ENCODE measurements at places on chromosomes 12 and 14. TPM values are rescaled to one million over a fixed set of nuclear protein-coding genes. Genes with fewer than 3 reads are reported as not detected.

The REM2 gene
- total RNA-seq: 1.7 TPM

The LRRIQ1 gene
- 7.0 TPM for total RNA-seq

The NR1H4 gene
- not detected for total RNA-seq

The TMEM121 gene
- 23.1 TPM for total RNA-seq

The NFATC4 gene
- total RNA-seq: 5.1 TPM

The GPR132 gene
- total RNA-seq: 0.94 TPM

The FIGNL2 gene
- total RNA-seq: 0.47 TPM

The SRGAP1 gene
- 40.7 TPM for total RNA-seq

The GALNT16 gene
- total RNA-seq: 5.5 TPM

The DHRS4L2 gene
- total RNA-seq: 1.9 TPM

The TSPAN11 gene
- 4.8 TPM for total RNA-seq

The ISM2 gene
- total RNA-seq: 0.78 TPM

The RIMKLB gene
- 220 TPM for total RNA-seq

The FLRT2 gene
- 154 TPM for total RNA-seq

The TEX52 gene
- not detected for total RNA-seq

The SETD1B gene
- 2.3 TPM for total RNA-seq

The ACRBP gene
- 0.62 TPM for total RNA-seq

The CIROP gene
- total RNA-seq: not detected

The RDH5 gene
- 6.6 TPM for total RNA-seq

The TAS2R31 gene
- 25.0 TPM for total RNA-seq

The TAS2R42 gene
- total RNA-seq: not detected

The ALKBH2 gene
- total RNA-seq: 25.1 TPM

The LALBA gene
- 0.47 TPM for total RNA-seq

The GPRC5D gene
- total RNA-seq: not detected

The FNTB gene
- total RNA-seq: 6.2 TPM

The PAX9 gene
- under 0.01 TPM for total RNA-seq

The ACOT4 gene
- 1.7 TPM for total RNA-seq

The POU6F1 gene
- total RNA-seq: 14.5 TPM

The LRTM2 gene
- total RNA-seq: 4.5 TPM

The TMEM132D gene
- 4.4 TPM for total RNA-seq

The PLEKHG7 gene
- total RNA-seq: not detected
